NCI-H2081 treated with DMSO at 0.1 percent for 48 hours (cell line): ENCODE measurements at places on chromosomes 3 and 15.

DNA sequence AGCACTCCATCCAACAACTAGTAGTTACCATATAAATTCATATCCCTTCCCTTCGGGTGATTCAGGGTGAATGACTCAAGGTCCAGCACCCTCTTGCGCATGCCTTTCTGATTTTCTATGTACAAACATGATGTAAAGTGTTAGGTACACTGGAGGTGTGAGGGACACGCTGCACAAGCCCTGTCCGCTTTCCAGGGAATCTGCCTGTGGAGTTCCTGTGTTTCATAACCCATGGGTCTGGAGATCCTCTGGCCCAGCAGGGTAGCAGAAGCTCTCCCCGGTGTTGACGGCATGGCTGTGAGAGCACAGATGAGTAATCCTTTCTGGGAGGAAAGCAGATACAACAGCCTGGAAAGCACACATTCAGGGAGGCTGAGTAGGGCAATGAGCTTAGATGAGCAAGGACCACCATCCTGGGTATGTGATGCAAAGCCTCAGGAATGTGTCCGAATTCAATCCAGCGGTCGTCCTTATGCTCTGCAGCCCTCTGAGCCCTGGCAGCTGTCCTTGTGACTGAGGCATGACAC is 142.9 kb upstream of the TP63 start:
- DNase-seq = no peak

DNA sequence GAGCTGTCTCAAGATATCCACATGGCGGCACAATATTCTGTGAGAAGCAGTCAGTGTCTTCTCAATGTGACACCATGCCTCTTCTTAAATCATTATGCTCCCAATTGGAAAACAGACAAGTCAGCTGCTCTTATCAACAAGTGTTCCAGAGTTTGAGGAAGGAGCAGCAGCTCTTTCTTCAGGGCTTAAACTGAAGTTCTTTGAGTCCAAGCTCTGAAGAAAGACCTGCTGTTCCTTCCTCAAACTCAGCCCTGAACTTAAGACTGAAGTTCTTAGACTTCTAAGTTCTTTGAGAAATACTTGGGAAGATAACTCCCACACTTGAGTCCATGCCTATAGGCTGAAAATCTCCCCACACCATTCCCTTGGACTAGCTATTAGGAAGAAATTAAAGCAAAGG is 43.4 kb downstream of the NPTN start:
- no peak for DNase-seq

DNA sequence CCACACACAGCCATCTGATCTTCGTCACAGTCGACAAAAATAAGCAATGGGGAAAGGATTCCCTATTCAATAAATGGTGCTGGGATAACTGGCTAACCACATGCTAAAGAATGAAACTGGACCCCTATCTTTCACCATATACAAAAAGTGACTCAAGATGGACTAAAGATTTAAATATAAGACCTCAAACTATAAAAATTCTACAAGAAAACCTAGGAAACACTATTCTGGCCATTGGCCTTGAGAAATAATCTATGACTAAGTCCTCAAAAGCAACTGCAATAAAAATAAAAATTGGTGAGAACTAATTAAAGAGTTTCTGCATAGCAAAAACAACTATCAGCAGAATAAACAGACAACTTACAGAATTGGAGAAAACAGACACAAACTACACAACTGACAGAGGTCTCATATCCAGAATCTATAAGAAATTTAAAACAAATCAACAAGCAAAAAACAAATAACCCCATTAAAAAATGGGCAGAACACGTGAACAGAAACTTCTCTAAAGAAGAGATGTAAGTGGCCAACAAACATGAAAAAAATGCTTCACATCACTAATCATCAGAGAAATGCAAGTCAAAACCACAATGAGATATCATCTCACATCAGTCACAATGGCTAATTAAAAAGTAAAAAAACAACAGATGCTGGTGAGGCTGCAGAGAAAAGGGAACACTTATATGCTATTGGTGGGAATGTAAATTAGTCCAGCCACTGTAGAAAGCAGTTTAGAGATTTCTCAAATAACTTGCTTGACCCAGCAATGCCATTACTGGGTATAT is 104.0 kb downstream of the NR1I2 start:
- DNase-seq = no peak

DNA sequence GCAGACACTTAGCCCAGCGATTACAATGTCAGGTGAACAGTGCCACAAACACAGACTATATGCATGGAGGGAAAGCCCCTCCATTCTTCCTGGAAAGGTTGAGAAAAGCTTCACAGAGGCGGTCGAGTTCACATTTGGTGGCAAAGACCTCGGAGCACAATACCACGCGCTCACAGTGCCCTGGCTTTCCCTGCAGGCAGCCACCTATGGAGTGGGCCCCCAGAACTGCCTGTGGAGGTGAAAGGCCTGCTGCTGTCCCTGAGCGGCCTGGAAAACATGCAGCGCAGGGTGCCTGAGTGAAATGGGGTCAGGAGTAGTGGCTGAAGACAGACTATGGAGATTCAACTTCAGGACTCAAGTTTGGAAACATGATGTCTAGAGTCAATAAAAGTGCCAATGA is 26.9 kb downstream of the PDIA5 start:
- DNase-seq = no peak

DNA sequence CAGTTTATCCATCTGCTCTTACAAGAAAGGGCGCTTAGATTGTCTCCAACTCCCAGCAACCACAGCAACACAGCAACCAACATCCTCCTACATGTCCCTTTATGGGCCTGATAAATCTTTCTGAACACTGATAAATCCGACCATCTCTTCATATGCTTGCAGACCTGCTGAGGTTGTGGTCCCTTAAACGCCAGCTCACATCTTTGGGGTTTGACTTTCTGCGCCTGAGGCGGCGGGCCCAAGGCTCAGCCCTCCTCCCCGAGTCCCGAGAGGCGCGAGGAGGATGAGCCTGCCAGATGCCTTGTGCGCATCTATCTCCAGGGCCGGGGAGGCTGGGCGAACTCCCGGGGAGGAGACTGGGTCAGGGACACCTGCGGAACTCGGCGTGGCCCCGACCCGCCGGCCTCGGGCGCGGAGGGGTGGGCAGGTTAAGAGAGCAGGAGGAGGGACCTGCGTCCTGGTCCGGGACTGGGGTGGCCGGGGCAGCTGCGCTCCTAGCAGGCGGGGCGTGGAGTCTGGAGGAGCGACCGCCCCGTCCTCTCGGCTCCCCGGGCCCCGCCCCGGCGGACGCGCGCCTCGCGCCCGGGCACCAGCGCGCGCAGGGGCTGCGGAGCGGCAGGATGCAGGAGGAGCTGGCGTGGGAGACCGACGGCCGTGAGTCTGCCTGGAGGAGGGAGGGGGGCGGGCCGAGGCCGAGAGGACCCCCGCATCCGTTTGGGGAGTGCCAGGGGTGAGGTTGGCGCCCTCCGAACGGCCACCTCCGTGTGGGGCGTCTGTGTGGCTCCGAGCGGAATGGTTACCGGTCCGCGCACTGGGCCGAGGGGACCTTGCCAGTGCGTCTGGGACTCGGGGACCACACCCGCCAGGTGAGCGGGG is at the start of gene ANKDD1A:
Gene ANKDD1A (plus strand): TSS at position 592 of the 876 bp plus-strand sequence. CDS start 29 bp downstream, at position 621.
- no peak for DNase-seq
